ENCODE measurements at places on chromosomes 1 and 21.
A peak's percentile ranks its signal among the peaks of the same experiment; 100 is the strongest.

DNA sequence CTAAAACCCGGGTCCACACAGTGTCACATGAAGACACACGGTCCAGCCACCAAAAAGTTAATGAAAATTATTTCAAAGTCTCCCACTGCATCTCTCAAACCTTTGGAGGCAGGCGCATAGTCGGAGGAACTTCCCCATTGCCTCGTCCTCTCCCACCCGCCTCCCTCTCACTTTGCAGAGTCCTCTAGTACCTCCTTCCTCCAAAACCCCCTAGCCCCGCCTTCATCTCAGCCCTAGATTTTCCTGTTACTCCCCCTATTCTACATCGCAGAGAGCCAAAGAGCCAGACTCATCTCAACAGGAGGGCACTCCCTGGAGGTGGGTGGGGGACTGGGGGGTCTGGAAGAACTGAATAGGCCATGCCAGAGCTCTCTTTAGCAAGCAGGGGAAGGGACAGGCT is 79.3 kb downstream of the DISP3 start:
- DNase-seq: no peak

- DNase-seq: no peak
Measured at GRCh38 chr21:36834192-36834591, 132.3 kb downstream of the HLCS start.

- DNase-seq: peak; percentile 39
Measured at GRCh38 chr1:14672005-14672404, 73.5 kb downstream of the KAZN start.

- DNase-seq: peak; percentile 11
Measured at GRCh38 chr1:167401260-167401873, 117.0 kb downstream of the CD247 start.

- DNase-seq: no peak
Measured at GRCh38 chr1:67597336-67597735, 87.7 kb upstream of the GADD45A start.

- DNase-seq: no peak
Measured at GRCh38 chr1:179490611-179491010, 85.1 kb downstream of the NPHS2 start.

- no peak for DNase-seq
Measured at GRCh38 chr21:23939369-23940065, 1667.8 kb downstream of the MRPL39 start.

- DNase-seq: no peak
Measured at GRCh38 chr1:229087906-229088305, 183.0 kb upstream of the RAB4A start.

- DNase-seq: no peak
Measured at GRCh38 chr1:113396585-113396984, 6.3 kb downstream of the MAGI3 start.

GRCh38 chr21:41965461-41966013 is 11.7 kb upstream of the C2CD2 start:
- no peak for DNase-seq

DNA sequence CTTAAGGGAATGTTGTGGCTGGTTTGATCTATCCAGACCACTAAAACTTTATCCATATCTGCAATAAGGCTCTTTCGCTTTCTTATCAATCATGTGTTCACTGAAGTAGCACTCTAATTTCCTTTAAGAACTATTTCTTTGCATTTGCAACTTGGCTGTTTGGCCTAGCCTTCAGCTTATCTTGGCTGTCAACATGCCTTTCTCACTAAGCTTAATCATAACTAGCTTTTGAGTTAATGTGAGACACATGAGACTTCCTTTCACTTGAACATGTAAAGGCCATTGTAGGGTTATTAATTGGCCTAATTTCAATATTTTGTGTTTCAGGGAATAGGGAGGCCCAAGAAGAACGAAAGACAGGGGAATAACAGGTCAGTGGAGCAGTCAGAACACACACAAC is 124.7 kb downstream of the TNFSF18 start:
- no peak for DNase-seq

DNA sequence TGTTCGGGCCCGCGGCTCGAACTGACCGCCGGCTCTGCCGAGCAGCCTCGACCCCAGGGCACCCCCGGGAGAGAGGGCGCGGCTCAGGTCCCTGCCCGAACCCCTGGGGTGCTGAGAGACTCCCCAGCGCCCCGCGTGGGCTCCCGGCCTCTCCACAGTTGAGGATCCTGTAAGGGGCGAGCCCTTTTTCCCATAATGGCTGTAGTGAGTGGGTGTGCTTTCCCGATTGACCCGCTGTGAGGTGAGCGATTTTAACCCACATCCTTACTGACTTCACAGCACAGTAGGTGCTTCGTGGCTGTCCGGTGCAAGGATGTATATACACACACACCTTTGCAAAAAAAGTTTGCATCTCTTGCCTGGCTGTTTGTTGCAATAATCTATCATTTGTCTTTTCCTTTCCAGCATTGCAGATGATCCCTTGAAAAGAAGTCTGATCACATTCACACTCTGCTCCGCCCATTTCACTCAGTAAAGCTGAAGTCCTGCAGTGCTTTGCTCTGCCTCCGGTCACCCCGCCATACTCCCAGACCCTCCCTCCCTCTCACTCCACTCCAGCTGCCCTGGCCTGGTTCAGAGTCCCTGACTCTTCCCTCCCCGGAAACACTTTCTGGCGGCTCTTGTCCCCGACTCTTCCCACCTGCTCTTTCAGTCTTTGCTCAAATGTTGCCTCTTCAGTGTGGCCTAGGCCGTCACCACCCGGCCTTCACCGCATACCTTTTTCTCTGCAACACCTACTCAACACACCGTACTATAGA is 955 bp upstream of the UBE2G2 start:
- no peak for DNase-seq

DNA sequence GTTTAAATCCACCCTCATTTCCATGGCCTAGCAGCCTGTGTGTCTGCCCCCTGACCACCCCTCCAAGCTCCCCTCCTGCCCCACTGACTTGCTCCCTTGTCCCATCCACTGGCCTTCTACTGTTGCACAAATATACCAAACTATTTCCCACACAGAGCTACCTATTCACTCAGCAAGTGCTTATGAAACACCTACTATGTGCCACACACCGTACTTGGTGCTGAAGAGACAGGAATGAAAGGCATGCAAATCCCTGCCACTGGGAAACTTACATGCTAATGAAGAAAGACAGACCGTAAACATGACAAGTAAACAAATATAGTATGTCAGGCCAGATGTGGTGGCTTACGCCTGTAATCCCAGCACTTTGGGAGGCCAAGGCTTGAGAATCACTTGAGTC is 49.9 kb upstream of the CAPZB start:
- no peak for DNase-seq

GRCh38 chr1:43276673-43277072 is 6.9 kb downstream of the TMEM125 start:
- no peak for DNase-seq

DNA sequence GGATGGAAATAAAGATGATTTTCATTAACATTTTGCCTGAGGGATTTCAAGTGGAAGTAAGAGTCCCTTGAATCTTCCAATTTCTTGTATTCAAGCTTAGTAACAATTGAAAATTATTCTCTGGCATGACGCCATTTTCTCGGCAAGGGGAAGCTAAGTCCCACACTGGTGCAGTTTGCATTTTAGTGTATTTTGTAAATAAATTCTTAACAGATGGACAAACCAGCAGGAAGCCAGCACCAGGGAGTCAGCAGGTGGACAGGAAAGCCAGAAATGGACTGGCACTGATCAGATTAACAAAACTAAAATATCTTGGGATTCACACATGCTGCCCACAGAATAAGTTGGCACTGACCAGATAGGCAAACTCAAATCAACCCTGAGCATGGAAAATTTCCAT is 311.3 kb downstream of the LRRIQ3 start:
- DNase-seq: no peak

DNA sequence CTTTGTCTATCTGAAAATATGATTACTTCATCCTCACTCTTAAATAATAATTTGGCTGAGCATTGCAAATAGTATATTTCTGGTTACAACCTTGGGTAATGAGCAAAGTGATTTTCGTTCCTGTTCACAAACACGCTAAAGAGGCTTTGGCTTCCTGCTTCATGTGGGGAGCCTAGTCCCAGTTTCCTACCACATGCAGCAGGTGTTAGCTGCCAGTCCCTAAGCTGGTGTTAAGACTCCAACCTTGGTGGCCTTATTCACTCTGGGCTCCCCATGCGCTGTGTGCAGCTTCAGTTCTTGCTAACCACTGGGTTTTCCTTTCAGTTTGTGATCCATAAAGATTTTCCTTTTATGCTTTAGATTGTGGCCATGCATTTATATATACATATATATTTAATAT is 56.7 kb upstream of the BARHL2 start:
- no peak for DNase-seq

DNA sequence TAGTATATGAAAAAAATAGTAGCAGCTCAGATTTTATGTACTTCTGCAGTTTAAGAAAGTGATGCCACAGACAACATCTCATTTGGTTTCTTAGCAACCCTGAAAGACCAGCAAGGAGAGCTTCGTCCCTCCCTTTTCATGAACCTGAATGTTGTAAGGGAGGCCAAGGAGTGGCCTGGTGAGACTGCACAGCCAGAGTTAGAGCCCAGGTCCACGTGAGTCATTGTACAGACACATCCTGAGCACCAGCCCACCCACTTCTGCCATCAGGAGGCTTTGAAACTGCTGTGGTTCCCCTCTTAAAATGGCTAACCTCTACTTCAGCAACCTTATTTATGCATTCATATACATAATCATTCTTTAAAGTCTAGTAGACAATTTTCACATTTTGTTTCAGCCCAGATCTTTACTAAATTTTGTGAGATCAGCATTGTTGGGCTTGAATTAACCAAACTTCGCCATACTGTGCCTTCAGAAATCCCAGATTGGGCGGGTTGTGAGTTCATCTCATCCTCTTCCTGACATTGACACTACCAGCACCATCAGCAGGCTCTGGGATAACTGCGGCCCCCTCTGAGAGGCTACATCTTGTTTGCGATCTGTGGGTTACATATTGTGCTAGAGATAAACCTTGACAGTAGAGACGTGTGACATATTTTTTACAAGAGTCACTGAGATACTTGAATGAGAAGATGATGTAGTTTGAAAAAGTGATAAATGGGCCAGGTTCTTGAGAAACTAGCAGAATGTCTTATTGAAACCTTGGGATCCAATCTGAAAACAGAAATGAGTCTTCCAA is 106.7 kb downstream of the CAMTA1 start:
- DNase-seq: no peak

DNA sequence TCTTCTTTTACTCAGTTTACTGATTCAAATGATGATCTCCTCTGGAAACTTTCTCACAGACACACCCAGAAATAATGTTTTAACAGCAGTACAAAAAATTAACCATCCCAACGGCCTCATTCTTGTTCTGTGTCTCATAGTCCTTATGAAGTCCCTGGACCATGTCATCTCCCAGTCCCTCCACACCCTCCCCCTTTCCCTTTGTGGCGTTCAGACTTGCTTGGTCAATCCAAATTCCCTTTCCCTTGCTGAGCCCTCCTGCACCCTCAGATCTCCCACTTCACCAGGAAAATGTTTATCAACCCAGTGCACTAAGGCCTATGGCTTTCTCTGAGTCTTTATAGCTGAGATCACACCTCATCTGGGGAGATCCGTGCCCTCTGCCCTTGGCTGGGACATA is 85.9 kb downstream of the CENPF start:
- no peak for DNase-seq

DNA sequence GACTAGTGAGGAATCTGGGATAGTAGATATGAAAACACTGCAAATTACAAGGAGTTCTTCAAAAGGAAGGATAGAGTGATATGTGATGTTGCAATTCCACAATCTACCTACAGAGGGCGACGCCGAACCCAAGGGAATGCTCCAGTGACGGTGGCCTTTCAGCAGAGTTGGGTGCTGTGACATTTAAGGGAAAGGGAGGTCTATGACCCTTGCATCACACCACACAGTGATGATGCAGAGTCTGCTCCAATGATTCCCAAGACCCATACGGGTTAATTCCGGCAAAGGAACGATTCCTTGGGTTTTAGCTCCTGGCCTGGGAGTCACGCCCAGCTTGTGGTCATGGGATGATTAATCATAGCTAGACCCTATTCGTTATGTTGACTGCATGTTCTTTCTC is 123.0 kb upstream of the IGSF21 start:
- DNase-seq: no peak

DNA sequence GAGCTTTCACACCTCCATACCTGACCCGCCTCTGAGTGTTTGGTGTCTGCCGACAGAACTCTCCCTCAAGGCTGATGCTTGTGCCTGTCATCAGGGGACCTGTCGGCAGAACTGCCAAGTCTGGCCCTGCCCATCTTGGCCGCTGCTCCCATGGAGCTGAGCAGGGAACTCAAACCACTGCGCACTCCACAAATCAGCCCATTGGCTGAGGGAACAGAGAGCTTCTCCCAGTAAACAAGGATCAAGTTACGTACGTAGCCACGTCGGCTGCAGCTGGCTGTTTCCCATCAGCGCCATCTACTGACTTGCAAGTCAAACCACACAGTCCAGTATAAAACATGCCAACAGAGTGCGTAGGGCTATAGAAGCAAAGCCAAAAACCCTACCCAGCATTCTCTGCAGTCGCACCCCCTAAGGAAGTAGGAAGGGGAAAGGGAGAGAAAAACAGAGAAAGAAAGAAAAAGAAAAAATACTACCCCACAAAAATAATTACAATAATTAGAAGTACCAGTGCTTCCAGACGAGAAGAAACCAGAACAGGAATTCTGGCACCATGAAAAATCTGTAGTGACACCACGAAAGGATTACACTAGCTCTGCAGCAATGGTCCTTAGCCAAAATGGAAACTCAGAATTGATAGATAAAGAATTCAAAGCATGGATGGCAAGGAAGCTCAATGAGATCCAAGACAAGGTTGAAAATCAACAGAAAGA is 13.1 kb downstream of the KRTAP13-1 start:
- no peak for DNase-seq

GRCh38 chr1:227257964-227258363 is 60.3 kb downstream of the CDC42BPA start:
- DNase-seq: no peak

GRCh38 chr1:158037866-158038359 is 44.5 kb downstream of the KIRREL1 start:
- no peak for DNase-seq

DNA sequence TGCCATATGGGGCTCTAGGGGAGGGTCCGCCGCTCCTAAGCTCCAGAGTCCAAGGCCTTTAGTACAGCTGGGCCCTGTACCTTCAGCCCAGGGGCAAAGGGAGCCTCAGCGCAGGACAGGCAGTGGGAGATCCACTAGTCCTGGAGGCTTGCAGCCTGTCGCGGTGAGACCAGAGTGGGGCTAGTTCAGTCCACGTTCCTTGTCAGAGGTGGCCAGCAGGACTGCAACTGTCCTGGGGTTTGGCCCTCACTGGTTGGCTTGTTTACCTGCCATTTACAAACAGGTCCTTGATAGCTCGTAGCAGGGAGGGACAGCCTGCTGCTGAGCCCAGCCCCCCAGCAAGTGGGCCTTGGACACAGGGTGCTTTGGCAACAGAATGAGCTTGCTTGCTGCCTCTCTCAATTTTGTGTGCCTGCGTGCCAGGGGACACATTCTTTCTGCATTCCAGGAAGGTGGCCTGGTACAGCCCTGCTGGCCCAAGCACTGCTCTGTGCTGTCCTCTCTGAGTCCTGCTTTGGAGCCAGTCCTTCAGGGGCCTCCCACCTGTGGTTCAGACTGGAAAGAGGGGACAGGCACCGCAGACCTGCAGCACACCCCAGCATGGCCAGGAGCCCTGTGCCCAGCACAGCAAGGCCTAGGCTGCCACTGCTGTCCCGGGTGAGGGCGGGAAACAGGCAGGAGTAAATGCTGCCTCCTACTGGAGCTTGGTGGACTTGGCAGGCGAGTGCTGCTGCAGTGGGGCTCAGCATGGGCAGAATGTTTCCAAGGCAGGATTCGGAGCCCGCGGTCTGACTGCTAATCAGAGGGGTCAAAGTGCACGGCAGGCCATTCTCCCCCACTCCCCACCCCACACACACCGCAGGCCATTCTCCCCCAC is 15.2 kb downstream of the H6PD start:
- DNase-seq: no peak
